Astrocyte of the spinal cord (primary cell): ENCODE measurements at places on chromosomes 7 and 10.
A peak's percentile ranks its signal among the peaks of the same experiment; 100 is the strongest.

DNA sequence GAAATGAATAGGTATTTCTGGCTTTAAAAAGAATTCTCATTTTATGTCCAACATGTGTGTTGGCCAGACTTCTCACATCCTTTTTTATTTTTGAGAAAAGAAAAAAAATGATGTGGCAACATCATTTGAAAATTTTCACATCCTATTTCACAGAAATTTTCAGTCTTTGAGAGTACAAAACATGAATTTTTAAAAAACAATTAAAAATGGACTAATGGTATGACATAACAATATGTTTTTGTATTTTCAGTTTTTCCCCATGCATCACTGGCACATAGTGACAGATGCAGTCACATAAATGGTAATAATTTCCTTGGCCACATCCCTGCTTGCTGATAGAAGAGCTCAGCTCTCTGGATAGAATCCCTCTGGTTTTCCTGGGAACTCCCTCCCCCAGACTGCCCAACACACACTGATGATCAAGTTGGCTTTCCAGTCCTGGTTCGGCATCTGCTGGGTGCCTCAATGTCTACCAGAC, 188.5 kb upstream of the AGR3 start:
- no peak for DNase-seq

DNA sequence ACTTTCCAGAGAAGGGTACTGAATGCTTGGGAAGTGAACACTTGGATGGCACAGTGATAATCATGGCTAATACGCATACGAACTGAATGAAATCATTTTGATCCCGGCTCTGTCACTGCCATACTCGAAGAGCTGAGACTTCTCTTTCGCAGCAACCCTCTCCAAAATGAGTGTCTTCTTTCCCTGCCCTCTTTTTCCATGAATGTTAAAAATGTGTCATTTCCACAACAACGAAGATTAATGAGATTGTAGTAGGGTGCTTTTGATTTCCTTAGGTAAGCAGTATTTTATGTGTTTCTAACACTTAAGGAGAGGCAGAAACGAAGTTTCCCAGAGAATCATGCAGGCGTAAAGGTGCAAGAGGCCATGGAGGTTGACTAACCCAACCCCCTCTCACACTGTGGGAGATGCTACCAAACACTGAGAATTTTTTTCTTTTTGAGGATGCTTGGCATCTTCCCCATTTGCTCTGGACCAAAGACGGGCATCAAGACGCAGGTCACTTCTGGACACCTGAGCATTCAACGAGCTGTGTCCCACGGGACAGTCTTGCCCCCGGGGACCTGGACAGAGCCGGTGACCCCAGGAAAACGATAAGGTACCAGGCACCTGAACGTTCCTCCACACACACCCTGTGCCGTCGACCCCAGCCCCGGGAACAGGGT, 823 bp downstream of the COPG2 start:
- peak; percentile 13 for DNase-seq

DNA sequence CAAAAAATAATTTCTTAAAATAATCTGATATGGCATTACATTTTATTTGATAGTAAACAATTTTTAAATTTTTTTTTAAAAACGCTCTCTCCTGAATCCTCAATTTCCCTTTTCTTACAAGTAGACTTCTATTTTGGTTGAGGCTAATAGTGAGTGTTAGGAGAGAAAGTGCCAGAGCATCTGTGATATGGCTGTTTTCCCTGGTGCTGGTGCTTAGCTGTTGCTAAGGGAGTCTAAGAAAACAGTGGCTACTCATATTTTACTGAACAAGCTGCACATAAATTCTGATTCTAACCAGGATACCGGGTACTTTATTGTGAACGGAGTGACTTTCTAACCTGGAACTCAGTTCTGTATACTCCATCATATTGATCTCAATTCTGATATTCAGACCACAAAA, 311.1 kb upstream of the KIAA1217 start:
- DNase-seq: no peak

GRCh38 chr7:68573271-68574005, 1024.8 kb upstream of the AUTS2 start:
- DNase-seq: no peak

GRCh38 chr7:19404912-19405329, 259.7 kb upstream of the FERD3L start:
- DNase-seq: peak; percentile 98
